ENCODE measurements at places on chromosomes 1 and 21.

DNA sequence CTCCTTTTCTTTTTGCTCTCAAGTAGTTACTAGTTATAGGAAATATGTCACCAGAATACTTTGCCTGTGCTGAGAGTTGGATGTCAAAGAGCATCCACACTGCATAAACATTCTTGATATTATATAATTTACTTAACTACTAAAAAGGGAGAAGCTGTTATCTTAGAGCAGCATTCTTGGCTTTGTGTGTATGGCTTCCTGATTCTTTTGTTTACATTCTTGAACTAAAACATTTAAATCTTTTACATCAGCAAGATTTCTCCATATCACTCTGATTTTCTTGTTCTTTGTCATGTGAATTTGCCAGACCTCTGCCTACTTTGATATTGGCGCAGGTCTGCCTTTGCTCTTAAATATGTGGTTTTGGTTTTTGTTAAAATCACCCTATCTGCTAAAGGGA, 48.8 kb downstream of the SUCO start:
- DNase-seq = no peak

- no peak for DNase-seq
Measured at GRCh38 chr1:23126801-23127200, 41.9 kb downstream of the LUZP1 start.

DNA sequence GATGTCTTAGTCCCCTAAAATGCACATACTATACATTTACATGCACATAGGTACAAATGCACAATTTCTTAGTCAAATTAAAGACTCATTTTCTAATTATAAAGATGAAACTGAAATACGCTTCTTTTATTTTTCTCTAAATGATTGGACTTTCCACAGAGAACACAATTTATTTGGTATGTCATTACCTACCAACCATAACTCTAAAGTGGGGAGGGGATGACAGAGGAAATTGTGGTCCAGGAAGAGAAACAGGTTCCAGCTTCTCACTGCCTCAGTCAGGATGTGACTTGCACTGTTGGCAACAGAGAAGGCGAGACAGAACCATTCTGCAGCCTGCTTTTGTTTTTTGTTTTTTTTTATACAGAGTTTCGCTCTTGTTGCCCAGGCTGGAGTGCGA, 1189.2 kb downstream of the PLA2G4A start:
- no peak for DNase-seq

GRCh38 chr1:84166797-84167196, 22.7 kb downstream of the PRKACB start:
- DNase-seq = no peak

DNA sequence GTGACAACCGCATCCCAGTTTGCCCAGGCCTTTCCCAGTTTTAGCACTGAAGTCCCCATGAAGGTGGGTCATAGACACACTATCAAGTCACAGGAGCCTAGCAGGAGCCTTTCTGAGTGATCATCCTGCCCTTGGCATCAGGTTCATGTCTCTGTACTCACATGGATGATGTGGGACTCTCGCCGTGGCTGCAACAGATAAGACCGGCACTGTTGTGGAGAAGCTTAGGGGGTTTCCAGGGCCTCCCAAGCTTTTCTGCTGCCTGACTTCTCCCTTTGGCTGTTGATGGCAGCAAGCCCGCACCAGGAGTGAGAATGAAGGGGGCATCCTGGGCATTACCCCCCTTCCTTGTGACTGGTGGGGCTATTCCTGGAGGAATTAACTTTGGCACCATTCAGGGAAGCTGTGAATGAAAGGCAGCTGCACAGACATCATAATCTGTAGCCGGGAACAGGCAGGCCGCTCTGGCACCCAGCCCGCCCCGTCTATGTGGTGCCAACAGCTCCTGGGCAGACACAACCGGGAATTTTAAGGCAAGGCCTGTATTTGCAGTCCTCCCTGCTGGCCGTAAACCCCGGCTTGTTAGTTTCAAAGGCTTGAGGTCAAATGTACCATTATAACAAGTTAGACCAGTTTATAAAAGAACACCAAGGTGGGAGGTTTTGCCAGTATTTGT, 148.6 kb downstream of the HUNK start:
- DNase-seq = no peak

- no peak for DNase-seq
Measured at GRCh38 chr1:153573351-153573750, 7.7 kb upstream of the S100A2 start.

- no peak for DNase-seq
Measured at GRCh38 chr1:185241127-185241526, 75.9 kb downstream of the IVNS1ABP start.

- DNase-seq = no peak
Measured at GRCh38 chr21:42113926-42114409, 42.9 kb downstream of the UMODL1 start.

DNA sequence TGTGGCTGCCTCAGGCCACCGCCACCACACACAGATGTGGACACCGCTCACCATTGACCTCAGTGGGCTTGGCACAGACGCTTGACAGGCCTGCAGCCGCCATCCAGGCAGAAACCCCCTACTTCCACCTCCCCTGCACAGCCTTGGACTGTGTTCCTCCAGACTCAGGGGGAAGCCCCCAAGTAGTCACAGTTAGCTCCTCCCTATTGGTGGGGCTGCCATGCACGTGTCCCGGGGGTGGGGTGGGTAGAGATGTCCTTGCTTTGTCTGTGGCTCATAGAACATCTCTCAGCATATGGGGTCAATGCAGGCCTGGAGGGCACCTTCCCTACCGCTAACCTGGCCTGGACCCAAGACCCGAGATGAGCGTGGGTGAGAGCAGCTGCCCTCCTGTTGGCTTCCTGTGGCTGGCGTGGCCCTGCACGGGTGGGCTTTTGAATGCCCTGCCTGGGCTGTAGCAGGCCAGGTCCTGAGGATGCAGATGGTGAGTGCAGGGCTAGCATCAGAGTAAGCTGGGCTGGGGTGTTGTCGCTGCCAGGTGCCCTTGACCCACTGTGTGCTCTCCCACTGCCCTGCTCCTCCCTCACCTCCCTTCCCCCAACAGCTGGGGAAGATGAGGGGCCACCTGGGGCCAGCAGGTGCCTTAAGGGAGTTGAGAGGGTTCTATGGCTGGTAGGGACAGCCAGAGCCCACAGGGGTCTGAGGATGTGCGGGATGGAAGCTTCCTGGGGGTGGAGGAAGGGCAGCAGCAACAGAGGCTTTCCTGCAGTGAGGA, 6.2 kb downstream of the CROCC start:
- no peak for DNase-seq

DNA sequence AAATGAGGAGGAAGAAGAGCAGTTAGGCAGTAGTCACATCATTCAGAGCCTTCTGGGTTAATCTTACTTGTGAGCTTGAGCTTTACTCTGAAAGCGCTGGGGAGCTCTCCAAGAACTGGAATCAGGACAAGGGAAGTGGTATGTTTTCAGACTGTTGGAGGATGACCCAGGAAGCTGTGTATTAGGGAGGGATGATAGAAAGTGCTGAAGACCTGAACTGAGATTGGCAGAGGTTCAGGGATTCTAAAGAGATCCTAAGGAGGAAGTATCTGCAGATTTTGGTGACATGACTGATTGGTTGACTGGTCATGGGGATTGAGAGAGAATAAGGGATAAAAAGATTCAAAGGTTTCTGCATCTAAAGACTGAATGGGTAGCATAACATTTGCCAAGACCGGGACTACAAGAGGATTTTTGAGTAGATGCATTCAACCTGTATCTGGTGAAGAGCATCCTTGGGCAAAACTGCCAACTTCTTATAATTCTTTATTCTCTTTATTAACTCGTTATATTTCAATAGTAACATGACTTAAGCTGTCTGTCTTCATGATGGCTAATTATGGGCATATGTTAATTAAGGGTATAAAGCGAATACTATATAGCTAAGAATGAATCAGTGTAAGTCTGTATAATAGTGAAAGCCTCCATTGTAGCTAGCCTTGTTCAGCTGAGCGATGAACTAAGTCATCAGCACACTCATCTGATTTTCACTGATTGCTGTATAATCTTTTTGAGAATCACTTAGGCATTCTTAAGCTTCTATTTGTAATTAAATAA, 41.8 kb downstream of the XCL1 start:
- no peak for DNase-seq

DNA sequence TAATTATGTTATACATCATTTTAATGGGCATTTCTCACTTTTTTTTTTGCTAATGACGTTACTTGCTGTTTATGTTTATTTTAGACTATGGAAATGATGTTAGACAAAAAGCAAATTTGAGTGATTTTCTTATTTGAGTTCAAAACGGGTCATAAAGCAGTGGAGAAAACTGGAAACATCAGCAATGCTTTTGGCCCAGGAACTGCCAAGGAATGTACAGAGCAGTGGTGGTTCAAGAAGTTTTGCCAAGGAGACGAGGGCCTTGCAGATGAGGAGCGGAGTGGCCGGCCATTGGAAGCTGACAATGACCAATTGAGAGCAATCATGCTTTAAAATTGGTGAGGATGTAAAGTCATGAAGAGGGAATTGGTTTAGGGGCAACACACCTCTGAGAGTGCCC, 32.1 kb upstream of the KCNE2 start:
- no peak for DNase-seq

GRCh38 chr21:28991861-28992525, 684 bp downstream of the LTN1 start:
- no peak for DNase-seq

DNA sequence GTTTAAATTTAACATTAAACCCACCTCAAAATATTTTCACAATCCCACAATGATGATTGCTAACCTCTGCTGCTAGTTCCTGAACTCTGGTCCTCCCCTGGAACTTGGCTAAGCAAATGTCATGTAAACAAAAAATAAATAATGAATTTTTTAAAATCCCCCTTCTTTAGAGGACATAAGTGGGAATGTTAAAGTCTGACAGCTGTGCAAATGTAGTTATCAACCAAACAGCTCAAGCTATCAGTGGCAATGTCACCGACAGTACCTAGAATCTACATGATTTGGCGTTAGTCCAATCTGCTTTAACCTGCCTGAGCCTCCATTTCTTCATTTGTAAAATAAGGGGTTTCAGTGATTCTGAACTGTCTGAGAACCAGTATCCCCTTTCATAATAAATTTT, 67.7 kb downstream of the GDAP2 start:
- no peak for DNase-seq

- no peak for DNase-seq
Measured at GRCh38 chr1:88946861-88947260, 45.6 kb downstream of the KYAT3 start.
